AG04449 (cell line): ENCODE measurements at places on chromosomes 2 and 18.

DNA sequence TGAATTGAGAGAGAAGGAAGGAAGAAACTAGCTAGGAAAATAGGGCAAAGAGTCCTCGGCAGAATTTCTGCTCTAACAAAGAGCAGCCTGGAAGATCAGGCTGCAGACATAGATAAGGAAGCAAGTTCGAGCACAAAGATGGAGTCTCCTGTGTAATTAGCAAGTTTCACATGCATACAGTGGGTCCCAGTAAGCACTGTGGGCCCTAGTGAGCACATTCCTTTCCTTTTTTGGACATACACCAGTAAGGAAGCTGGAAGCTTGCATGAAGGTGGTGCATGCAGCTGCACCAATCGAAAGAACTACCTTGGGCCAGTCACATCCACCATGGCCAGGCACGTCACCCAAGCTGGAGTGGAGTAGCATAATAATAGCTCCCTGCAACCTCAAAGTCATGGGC is 109.7 kb downstream of the NOL4 start:
- no peak for DNase-seq

GRCh38 chr2:221844212-221845020 is 272.3 kb upstream of the EPHA4 start:
- DNase-seq: no peak

- no peak for DNase-seq
Observed at GRCh38 chr2:44560352-44560751, 198.6 kb downstream of the CAMKMT start.

- no peak for DNase-seq
Observed at GRCh38 chr2:7017671-7018281, 100.6 kb downstream of the RNF144A start.

DNA sequence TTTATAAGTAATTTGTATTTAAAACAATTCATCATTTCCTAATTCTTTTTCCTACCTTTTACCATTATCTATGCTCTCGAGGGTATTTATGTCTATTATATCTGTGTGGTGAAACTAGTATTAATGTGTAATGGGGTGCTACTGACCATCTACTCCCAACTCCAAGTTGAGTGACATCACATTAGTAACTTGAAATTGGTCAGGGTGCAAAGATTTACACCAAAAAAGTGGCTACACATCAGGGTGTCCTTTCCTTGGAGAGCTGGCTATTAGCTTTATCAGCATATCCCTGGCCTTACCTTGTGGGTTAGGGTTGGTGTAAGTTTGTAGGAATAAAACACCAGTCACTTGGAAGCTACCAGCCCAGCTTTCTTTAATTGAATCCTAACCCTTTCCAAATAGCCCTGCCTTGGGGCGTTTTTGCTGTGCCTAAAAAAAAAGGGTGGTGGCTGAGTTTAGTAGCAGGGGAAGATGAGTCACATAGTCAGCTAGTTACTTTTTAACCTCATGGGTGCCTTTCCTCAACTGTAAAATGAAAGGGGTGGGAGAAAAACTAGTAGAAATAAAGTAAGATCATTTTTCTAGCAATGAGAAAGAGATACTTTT is 14.0 kb downstream of the ANXA4 start:
- no peak for DNase-seq

- no peak for DNase-seq
Observed at GRCh38 chr18:46264255-46264654, 160.1 kb downstream of the HAUS1 start.

DNA sequence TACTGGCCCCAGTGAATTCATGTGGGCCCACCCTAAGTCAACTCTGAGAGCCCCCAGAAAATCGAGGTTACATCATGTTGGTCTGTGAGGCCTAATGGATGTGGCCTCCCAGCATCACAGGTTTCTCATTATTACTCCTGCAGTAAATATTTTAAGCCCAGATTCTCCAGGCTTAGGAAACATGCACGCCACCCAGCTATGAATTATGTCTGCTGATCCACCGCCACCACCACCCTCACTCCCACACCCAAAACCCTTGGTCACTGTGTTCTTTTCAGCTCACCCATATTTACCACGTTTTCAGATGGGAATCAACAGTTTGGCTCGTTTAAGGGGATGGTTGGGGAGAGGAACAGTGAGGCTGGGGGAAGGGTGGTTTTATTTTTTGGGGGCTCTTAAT is 128.6 kb downstream of the NCK2 start:
- no peak for DNase-seq
